ENCODE measurements at places on chromosomes 4 and X. TPM values are rescaled to one million over a fixed set of nuclear protein-coding genes. Genes with fewer than 3 reads are reported as not detected.

The TMEM35A gene
- total RNA-seq = not detected

The CACNA1F gene
- 1.7 TPM for total RNA-seq

The NUDT11 gene
- total RNA-seq = not detected

The WNK3 gene
- total RNA-seq = 0.83 TPM

The TMPRSS11F gene
- not detected for total RNA-seq

The CCKAR gene
- not detected for total RNA-seq

The LDB2 gene
- total RNA-seq = 10.7 TPM

The ALPK1 gene
- total RNA-seq = 32.0 TPM

The MTTP gene
- total RNA-seq = 8.3 TPM

The CSAG1 gene
- not detected for total RNA-seq

DNA sequence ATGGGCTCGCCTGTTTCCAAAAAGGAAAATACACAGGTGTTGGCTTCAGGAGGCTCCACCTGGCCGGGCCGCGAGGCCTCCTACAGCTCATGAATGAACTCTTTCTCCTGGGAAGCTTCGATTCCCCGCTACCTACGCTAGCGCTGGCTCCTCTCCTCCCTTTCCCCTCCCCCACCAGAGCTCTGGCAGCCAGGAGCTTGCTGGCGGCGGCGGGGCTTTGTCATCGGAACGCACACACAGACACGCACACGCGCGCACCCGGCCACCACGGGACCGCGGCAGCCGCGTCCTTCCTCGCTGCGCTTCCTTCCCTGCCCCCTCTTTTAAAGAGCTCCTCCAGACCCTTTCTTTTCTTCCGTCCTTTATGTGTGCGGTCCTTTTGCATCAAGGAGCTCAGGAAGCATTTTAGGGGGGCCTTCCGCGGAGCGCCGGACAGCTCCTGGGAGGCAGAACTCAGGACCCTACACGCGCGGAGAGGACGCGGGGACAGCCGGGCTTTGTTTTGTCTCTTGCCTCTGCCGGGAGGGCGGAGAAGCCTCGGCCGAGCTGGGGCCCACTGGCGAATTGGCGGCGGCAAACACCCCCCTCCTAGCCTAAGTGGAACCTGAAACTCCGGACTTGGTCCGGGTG is 70.2 kb upstream of the BCOR start:
- peak; percentile 49 for DNase-seq

DNA sequence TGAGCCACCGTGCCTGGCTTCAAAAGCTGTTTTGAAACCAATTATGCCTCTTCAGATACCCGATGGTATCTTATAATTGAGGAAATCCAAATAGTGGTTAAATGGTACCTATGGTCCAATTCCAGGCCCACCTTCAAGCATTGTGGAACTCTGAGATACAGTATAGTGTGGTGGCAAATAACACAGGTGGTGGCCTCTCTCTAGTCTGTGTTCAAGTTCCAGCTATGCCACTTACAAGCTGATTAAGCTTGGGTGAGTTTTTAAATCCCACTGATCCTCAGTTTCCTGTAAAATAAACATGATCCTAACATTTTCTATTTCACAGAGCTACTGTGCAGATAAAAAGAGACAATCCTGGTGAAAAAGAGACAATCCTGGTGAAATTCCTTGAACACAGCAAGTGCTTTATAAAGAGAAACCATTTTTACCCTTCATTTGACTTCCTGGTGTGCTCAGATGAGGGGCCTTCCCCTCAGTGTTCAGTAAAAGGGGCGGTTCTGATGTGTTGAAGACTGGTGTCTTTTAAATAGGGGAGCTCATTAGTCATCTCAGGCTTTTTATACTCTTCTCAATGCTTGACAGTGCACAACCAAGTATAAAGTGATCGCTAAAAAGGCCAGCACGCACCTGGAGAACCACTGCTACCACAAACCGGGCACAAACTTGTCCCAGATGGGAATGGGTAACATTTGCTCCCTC is 30.8 kb upstream of the CD40LG start:
- no peak for DNase-seq

GRCh38 chrX:84186603-84187532 is 1.1 kb downstream of the RPS6KA6 start:
- no peak for DNase-seq

- no peak for DNase-seq
Measured at GRCh38 chrX:38277802-38278201, 49.5 kb downstream of the RPGR start.

GRCh38 chrX:71949844-71950445 is 39.3 kb downstream of the NHSL2 start:
- DNase-seq = no peak

DNA sequence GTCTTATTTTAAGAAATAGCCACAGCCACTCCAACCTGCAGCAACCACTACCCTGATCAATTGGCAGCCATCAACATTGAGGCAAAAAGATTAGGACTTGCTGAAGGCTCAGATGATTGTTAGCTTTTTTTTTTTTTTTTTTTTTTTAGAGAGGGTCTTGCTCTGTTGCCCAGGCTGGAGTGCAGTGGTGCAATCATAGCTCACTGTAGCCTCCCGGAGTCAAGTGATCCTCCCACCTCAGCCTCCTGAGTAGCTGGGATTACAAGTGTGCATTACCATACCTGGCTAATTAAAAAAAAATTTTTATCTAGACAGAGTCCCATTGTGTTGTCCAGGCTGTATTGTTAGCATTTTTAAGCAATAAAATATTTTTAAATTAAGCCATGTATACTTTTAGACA is 26.5 kb downstream of the RHOH start:
- DNase-seq = no peak

DNA sequence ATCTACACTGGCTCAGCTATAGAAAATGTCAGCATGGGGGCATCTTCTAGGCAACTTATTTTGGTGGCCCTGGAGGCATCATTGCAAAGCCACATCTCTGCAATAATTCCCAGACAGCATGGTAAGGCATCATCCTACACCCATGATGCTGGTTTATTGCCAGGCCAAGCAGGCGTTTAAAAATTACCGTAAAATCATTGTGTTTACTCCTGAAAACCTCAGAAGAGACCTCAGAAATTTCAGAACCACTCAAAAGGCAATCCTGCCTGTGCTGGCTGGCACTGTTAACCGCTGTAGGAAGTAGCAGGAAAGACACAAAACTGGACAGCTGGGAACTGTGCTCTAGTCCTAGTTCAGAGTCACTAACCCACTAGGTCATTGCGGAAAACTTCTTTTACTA is 63.2 kb downstream of the MID1 start:
- DNase-seq = no peak

DNA sequence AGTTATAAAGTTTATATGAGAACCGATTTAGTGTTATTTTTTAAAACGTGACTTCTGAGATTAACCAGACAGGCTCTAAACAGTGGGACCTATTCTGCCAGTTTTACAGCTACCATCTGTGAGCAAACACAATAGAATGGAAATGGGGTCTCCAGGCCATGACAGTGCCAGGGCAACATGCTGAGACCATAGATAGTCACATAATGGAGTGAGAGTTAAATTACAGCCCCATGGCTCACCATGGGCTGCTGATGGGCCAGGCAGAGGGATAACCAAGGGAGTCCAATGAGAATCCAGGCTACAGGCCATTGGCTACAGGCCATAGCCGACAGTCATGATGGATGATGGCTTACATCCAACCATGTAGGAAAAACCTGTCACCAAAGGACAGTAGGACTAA is 183.5 kb upstream of the NDP start:
- no peak for DNase-seq

DNA sequence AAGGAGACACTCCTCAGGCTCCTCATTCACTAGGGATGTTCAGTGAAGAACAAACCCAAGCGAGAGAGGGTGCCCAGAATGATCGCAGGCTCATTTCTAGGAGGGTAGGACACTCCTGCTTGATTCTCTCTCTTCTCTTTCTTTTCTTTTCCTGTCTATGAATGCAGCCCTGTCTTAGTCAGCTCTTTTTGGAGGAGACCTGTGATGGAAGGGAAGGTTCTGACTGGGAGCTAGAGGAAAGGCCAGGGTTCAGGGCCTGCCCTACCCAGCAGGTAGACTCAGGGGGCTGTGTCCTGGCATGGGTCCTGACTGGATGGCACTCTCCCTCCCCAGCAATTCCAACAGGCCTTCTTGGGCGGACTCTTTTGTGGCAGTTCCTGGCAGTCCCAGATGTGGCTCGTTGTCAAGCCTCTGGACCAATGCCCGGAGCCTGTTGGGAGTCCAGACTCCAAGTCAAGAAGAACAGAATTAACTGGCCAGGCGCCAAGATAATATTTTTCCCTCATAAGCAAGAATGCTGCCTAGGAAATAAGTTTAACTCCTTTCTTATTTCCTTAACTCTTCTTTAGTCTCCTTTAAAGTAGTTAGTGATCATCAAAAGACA is 139.4 kb upstream of the SCML1 start:
- peak; percentile 20 for DNase-seq

DNA sequence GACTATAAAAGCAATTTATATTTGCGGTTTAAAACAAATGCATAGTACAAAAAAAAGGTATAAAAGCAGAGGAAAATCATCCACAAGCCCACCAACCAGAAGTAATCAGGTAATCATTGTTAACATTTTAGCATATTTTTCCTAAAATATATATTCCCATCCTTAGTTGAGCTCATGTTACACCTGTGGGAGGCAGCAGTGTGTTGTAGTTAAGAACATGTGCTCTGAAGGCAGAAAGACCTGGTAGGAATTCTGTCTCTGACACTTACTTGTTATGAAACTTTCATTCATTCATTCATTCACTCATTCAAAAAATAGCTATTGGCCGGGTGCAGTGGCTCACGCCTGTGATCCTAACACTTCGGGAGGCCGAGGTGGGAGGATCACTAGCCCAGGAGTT is 15.4 kb upstream of the CDKL5 start:
- DNase-seq = no peak

GRCh38 chr4:85478576-85478975 is 3.6 kb downstream of the ARHGAP24 start:
- no peak for DNase-seq

DNA sequence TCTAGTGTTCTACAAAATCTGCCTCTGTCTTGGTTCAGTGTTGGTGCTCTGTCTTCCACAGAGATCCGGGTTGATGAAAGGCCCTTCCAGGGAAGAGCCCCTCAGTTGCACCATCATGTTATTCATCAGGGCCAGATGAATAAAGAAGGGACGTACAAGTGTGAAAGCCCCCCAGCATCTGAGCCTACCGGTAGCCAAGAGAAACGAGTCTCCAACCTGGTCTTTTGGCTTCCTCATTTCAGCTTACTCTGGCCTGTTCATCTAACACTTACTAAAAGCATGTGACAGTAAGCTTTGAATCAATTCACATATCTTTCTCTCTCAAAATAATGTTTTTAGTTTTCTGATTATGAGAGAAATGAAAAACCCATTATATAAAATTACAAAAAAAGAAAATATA is 19.2 kb downstream of the MEPE start:
- no peak for DNase-seq

DNA sequence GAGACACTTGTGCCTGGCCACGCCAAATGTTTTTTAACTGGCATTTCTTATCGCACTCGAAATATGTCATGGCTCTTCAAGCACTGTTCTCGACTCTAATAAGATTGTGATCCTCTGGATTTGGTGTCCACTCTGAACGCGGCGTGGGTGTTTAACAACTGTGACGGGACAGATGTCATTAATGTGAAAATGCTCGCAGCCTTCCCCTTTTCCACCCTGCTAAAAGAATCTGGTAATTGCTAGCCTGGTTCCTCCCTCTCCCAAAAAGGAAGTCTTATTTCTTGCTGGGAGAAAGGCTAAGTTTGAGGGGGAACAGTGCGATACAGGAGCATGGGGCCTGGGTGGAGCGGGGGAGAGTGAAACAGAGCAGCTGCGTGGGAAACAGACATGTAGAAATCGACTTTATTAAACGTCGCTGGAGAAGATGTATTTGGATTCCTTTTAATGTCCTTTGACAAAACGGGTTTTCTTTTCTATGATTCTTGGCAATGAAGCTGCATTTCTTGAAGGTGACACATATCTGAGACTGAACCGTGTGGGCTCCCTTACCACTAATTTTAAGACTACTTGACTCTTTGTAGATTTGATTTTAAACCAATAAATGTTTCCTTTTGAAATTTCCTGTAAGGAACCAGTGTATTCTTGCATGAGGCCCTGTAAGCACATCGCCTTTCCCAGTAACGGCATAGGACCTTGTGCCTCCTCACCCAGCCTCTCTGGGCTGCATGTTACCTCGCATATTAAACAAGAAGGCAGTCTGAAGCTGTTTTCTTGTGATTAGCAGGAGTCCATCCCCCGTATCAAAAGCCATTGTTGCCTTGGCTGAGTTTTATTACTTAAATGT is 17.8 kb downstream of the TBC1D1 start:
- DNase-seq = no peak

- no peak for DNase-seq
Measured at GRCh38 chr4:73309211-73309610, 50.6 kb upstream of the ANKRD17 start.

DNA sequence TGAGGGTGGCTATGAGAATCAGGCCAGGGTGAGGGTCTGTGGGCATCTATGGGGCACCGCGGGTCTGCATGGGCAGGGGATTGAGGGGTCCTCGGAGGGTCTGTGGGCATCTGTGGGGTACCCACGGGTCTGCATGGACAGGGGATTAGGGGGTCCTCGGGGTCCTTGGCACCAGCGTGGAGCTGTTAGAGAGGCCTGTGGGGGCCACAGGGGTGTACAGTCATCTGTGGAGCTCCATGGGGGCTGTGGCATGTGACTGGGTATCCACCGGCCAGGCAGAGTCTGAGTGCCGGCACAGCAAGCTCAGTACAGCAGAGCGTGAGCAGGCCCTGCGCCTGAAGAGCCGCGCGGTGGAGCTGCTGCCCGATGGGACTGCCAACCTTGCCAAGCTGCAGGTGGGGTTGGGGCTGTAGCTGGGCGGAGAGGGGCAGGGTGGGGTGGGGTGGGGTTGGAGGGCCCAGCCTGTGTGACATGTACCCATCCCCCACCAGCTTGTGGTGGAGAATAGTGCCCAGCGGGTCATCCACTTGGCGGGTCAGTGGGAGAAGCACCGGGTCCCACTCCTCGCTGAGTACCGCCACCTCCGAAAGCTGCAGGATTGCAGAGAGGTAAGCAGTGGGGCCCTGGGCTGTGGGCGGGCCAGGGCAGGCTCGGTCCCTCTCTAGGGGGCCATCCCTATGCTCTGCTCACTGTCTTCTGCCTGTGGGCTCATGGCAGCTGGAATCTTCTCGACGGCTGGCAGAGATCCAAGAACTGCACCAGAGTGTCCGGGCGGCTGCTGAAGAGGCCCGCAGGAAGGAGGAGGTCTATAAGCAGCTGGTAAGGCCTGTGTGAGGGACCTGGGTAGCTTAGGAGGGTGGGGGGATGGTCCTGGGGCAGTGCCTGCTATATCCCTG is 12.9 kb downstream of the CCDC22 start:
- no peak for DNase-seq

GRCh38 chrX:9378980-9379696 is 85.7 kb upstream of the TBL1X start:
- no peak for DNase-seq

DNA sequence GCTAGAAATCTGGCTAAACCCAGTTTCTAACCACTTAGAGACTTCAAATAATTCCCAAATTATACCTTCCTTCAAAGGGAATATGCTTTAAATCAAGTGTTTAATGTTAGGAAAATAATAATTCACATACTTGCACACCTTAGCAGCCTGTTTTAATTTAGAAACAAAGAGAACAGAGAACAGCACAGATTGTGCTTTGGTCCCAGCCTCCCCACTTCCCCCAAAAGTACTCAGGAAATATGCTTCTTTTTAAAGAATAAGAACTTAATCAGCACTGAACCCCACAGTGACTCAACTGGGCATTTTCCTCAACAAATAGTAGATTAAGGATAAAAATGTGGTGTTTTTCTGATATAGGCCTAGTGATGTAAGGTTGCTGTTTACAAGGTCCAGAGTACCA is 295.8 kb downstream of the GBA3 start:
- DNase-seq = no peak
